Activated CD4-positive, CD25-positive, alpha-beta regulatory T cell treated with anti-CD3 and anti-CD28 coated beads, Interleukin-2, amount 50 U/mL, for 72 hours (primary cell): ENCODE measurements at places on chromosomes 6 and 20.

DNA sequence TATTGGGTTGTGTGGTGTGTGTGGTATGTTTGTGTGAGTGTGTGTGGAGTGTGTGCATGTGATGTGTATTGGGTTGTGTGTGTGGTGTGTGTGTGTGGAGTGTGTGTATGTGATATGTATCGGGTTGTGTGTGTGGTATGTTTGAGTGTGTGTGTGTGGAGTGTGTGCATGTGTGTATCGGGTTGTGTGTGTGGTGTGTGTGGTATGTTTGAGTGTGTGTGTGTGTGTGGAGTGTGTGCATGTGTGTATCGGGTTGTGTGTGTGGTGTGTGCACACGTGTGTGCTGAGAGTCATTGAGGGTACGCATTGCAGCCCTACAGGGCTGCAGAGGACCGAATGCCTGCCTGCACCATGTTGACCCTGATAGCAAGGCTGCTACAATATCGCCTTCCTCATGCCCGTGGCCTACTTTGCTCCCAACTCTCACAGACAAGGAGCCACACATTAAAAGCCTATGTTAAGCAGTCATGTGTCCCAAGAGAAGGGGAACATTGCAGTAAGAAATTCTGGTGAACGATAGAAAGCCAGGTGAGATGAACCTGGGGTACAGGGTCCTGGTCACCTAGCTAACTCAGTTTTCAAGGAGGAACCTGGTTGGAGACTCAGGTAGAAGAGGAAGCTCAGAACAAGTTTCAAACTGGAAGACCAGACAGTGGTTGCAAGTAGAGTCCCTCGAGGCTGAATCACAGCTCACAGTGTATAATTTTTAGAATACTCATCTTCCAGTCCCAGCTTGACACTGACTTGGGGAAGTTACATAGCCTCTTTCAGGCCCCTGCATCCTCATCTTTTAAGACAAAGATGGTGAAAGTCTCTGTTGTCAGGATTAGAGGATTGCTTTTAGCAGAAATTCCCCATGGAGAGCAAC is 45.7 kb upstream of the TMEM170B start:
- DNase-seq = no peak

GRCh38 chr6:124679387-124679786 is 282.9 kb upstream of the RNF217 start:
- no peak for DNase-seq

DNA sequence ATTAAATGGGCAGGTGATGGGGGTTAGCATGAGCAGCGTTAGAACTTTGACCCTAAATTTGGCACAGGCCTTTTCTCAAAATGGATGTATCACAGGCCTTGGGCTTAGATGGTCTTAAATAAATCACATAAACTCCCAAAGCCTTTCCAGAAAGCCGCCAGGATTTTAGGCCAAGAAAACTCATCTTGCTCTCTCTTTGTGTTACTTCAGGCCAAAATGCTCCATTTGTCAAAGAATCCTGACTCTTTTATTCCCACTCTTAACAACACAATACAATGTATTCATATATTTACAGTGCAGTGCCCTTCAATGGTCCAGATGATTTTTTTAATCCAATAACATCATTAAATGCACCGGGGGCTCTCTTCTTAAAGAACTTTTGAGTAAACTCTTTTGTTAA is 5.9 kb upstream of the TCP11 start:
- no peak for DNase-seq

GRCh38 chr6:136721467-136721866 is 70.8 kb downstream of the MAP3K5 start:
- no peak for DNase-seq

- DNase-seq = no peak
These were observed 16.1 kb downstream of the E2F3 start for GRCh38 chr6:20417819-20418218.

DNA sequence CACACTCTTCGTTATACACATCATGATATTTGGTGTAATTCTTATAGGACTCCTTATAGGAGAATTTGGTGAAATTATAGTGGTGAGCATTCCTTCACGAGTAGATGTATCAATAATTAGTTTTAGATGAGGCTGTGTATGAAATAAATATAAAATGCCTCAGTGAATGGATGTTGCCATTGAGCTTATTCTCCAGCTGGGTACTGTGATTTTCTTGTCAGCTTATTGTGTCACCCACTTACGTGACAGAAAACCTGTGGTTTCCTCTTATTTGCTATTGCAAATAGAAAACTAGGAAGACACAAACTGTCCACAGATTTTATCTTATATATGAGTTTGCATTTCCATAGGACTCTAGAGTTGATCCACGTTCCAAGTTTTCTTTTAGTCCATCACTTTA is 439.9 kb upstream of the RNF217 start:
- no peak for DNase-seq

GRCh38 chr20:24977336-24977735 is 15.2 kb downstream of the APMAP start:
- DNase-seq = no peak

GRCh38 chr6:122804962-122805485 is 16.0 kb downstream of the SMPDL3A start:
- DNase-seq = no peak

GRCh38 chr6:56806368-56806767 is 148.5 kb upstream of the BEND6 start:
- no peak for DNase-seq

GRCh38 chr20:16710781-16711180 is 19.0 kb upstream of the SNRPB2 start:
- DNase-seq = no peak

- no peak for DNase-seq
These were observed 86.2 kb downstream of the SLC24A3 start for GRCh38 chr20:19298652-19299051.

- DNase-seq = no peak
These were observed 61.2 kb upstream of the TRAF3IP2 start for GRCh38 chr6:111666847-111667246.

- no peak for DNase-seq
These were observed 53.2 kb downstream of the FAM8A1 start for GRCh38 chr6:17653198-17653882.

- DNase-seq = no peak
These were observed 52.1 kb upstream of the DSP start for GRCh38 chr6:7489376-7489775.

DNA sequence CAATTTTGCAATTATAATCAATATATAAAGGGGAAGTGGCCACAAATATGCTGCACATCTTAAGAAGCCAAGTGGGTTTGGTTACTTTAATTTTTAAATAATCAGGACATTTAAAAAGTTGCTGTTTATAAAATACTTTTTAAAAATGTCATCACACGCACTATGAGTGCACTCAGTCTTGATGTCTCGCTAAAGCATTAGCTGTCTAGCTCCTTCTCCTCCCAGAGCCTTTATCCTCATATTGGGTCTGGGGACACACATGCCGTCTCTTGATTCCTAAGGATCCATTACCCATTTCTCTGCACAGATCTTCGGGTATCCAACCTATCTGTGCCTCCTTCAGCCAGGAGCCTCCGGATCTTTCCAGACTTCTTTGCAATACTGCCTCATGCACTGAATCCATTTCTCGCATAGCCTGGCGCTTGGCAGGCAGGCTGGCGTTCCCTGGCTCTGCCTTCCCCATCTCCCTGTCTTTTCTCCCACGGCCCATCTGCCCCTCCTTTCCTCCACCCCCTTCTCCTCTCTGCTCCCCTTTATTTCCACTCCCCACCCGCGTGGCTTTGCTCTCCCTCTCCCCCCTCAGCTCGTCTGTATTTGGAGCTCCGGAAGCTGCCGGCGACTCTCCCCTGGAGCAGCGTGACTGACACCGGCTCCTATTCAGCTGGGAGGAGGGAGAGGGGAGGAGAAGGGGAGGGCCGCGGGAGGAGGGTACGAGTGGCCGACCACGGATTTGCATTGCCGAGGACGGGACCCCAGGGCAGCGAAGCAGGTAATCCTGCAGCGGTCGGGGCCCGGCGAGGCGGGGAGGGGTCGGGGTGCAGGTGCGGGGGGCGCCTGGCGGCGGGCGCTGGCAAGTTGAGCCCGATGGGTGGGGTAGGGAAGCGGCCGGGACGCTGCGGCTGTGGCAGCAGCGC is at the start of gene CAP2:
Gene CAP2, plus strand, starts transcription at position 618 of the 914 bp plus-strand sequence. CDS start 27,961 bp downstream, outside the sequence.
- DNase-seq = no peak

DNA sequence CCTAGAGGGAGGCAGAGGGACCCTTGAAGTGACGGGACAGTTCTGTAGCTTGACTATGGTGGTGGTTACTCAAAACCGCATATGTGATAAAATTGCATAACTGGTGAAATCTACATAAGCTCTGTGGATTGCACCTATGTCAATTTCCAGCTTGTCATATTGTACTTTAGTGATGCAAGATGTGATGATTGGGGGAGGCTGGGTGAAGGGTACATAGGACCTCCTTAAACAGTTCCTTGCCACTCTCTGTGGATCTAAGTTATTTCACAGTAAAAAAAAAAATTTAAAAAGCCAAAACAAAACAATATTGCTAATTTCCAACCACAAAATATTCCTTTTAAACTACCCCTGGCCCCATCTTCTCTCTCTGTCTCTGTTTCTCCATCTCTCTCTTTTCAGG is 472.6 kb upstream of the SULF2 start:
- no peak for DNase-seq

DNA sequence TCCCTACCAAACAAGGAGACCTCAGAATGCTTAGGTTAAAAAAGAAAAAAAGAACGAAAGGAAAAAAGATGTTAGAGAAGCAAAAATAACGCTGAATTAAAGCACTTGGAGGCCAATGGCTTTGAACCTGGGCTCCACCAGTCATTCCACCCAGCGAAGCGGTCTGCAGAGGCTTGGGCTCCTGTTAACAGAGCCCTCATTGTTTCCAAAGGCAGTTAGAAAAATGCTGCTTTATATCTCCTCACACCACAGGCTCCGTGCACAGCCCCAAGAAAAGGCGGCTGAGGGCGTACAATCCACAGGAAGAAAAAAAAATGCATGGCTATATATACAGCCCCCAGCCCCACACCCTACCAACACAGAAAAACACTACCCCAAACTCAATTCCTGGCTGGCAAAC is 255.9 kb downstream of the FOXC1 start:
- DNase-seq = no peak

DNA sequence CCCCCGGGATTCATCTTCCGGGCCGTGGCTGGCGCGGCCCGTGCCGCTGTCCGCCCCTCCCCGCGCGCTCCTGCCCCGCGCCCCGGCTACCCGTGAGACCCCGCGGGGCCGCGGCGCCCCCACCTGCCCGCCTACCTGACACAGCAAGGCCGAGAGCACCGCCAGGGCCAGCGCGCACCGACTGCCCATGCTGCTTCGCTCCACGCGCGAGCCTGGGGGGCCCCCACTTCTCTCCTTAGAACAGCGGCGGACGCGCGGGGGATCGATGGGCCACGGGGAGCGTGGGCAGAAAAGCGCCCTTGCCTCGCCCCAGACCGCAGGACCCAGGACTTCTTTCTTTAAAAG is 955 bp downstream of the DLL1 start:
- no peak for DNase-seq

- no peak for DNase-seq
These were observed 671.2 kb upstream of the PTCHD4 start for GRCh38 chr6:48782225-48782624.

GRCh38 chr6:122389704-122390372 is 9.6 kb upstream of the HSF2 start:
- DNase-seq = no peak

- DNase-seq = no peak
These were observed 32.8 kb downstream of the TBC1D7 start for GRCh38 chr6:13295576-13295975.

DNA sequence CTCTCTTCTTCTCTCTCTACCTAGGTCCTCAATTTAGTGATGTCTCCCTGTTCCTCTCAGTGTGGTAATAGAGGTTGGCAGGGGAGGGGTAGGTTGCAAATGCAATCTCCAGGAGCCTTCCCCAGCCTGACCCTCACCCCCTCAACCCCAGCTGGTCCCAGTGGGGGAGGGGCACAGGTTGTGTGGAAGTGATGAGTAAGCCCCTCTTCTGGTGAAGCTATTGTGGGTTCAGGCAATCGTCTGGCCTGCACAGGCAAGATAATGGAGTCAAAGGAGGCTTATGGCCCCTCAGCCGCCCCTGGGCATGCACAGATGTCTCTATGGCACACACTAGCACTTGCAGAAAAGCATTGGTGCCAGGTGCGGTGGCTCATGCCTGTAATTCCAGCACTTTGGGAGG is 10.8 kb upstream of the ADA start:
- DNase-seq = no peak

DNA sequence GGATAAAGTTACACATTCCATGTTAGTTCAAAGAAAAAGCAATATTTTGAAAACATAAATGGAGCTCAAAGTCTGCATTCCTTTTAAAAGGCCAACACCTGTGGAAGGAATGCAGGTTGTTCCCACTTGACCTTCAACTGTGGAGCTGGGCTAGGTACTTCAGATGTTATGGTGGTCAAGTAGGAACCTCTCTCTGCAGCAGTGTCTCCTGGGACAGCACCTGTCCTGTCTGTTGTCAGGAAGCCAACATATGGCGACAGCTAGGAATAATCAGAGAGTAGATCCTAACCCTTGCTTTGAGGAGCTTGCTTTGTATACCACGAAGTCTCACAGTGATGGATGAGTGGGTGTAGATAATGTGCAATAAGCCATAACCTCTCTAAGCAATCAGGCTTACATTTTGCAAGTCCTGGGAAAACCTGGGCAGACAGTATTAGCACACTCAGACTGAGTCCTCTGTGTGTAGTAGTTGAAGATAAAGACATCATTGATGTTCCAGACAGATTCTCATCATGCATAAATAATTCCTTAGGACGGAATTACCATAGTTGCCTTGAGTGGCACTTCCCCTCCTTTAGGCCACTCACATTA is 347.5 kb downstream of the PRL start:
- DNase-seq = no peak

DNA sequence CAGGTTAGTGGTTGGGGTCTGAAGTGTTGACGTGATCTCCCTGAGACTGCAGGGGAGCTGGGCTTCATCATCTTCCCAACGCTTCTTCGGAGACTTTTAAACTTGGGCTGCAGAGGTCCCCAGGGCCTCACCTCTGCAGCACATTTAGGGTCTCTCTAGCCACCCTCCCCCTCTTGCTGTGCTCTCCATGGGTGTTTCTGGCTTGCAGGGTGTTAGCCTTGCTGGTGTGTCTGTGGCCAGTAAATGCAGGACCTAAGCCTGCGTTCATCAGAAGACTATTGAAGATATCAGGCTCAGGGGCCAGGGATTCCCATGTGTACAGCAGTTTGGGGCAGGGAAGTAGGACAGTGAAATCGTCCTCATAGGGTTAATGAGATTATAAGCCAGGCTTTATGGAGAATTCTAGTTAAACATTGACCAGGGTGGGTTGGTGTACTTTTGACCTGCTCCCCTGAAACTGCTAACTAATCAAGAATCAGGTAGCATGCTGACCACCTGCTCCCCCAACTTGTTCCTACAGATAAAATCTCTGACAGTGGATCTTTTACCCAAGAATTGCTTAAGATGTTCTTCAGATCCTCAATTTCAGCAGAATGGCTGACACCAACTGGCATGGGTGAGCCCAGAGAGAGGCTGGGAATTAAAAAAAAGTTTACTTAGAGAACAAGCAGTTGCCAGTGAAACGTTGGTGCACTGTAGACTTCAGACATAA is 3.8 kb upstream of the DDO start:
- no peak for DNase-seq

GRCh38 chr20:60362531-60362930 is 404.3 kb downstream of the CDH26 start:
- DNase-seq = no peak

GRCh38 chr20:8803065-8803464 is 265.8 kb upstream of the PLCB4 start:
- no peak for DNase-seq
